ENCODE measurements at places on chromosomes 6 and 20.

- DNase-seq, result no peak
Measured at GRCh38 chr6:79512014-79512413, 25.2 kb downstream of the LCA5 start.

DNA sequence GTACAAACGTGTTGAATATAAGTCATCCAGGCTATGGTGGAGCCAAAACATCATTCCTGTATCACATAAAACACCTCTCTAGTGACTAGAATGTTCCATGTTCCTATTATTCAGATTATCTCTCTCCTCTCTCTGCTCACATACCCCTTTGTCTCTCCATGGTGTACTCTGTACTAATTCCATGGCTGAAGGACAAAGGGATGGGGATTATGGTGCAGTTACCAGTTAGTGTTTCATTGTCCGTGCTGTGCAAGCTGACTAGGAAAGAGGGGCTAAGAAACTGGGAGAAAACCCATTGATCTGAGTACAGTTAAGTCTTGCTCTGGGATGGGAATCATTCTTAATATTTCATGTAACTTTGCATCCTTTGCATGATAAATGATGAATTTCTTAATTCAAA is 397.4 kb upstream of the NOX3 start:
- DNase-seq, result no peak

- peak; percentile 41 for DNase-seq
Measured at GRCh38 chr20:44959638-44960102, 527 bp downstream of the TOMM34 start.

- DNase-seq, result no peak
Measured at GRCh38 chr6:164042212-164042611, 627.7 kb downstream of the QKI start.

- no peak for DNase-seq
Measured at GRCh38 chr6:157927011-157927410, 54.7 kb upstream of the SYNJ2 start.

DNA sequence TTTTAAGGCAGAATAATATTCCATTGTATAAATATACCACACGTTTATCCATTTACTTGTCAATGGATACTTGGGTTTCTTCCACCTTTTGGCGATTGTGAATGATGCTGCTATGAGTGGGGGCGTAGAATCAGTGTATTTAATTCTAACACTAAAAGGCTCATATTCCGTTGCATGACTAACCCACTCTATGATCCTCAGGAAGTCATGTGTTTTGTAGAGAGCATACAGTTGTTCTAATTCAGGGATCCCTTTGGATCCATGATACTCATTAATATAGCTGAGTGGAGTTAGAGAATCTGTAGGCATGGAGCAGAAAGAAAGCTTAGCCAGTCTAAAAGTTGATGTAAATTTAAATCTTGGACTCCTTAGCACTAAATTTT is 74.2 kb upstream of the TMEM170B start:
- DNase-seq, result no peak

GRCh38 chr20:8711501-8711900 is 357.4 kb upstream of the PLCB4 start:
- no peak for DNase-seq

DNA sequence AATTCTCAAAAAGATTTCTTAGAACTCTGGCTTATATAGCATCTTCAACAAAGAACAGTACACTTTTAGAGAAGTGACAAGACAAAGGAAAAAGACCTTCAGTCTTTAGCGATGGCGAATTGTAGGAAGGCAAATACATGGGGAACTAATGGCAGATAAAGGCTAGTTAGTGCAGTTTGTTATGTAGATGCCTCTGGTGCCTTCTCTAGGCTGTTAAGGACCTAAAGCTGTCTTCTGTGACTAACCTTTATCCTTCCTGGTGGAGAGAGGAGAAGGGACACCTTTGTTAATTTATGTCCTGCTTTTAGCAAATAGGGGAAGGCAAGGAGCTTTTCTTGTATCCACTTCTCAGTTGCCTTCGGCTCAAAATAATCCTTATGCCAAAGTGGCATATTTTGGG is 7.2 kb downstream of the ANKRD6 start:
- no peak for DNase-seq

GRCh38 chr6:116439522-116440051 is 21.6 kb upstream of the CALHM6 start:
- DNase-seq, result no peak

GRCh38 chr20:19456595-19457395 is 244.4 kb downstream of the SLC24A3 start:
- DNase-seq, result no peak

Data from ACHN (cell line).